ENCODE measurements at places on chromosomes 5 and 9.

- no peak for DNase-seq
These were observed 141.1 kb downstream of the CHSY3 start for GRCh38 chr5:130045334-130045733.

- DNase-seq: no peak
These were observed 142.3 kb upstream of the FSTL4 start for GRCh38 chr5:133754575-133755169.

- no peak for DNase-seq
These were observed 107.3 kb upstream of the SPOCK1 start for GRCh38 chr5:137606401-137606800.

DNA sequence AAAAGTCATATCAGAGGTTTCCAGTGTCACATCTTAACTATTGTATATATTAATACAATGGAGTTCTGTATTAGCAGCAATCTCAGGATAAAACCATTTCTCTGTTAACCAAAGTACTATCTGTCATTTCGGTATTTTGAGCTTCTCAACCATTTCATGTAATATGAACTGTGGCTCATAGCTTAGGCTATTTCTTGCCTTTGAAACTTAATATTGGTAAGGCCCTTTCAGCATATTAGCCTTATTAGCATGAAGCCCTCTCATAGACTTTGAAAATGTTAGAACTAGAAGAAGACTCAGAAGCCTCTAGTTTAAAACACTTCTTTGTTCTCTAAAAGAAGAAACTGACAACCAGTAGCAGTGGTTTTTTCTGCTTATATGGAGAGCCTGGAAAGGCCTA, 731 bp downstream of the CAVIN4 start:
- DNase-seq: no peak

DNA sequence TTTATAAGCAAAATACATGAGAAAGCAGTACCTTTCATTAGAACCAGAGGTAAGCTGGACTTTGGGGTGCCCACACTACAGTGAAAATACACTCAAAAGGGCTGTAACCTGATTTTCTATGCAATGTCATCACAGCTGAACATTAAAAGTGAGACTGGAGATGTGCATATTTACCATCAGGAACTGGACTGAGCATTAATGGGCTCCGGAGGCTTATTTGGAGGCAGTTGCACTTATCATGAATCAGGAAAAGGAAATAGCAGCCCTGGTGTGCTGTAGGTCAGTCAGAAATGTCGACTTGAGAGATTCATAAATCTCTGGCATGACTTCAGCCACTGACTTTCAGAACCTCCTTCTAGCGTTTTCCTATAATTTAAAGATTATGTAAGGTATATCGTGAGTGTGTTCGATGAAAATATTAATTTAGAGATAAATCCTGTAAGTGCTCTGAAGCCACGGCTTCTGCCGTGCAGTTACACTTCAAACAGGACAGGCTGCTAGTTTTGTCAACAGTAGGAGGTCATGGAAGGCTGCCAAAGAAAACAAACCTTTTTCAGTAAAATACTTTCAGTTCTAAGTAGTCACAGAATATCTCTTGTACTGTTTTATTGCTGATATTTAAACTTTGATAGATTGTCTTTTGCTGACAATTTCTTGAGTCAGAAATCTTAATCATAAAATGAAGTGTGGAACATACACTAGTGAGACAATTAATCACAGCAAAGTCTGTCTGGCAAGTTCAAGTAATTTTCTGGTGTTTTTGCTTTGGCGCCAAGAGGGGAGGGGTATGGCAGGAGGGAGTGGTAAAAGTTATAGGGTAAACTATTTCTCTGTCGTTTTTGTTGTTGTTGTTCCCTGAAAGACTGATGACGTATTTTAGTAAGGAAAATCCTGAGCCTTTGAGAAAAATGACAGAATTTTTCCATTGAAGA, 939.7 kb downstream of the NR2F1-AS1 start:
- no peak for DNase-seq

DNA sequence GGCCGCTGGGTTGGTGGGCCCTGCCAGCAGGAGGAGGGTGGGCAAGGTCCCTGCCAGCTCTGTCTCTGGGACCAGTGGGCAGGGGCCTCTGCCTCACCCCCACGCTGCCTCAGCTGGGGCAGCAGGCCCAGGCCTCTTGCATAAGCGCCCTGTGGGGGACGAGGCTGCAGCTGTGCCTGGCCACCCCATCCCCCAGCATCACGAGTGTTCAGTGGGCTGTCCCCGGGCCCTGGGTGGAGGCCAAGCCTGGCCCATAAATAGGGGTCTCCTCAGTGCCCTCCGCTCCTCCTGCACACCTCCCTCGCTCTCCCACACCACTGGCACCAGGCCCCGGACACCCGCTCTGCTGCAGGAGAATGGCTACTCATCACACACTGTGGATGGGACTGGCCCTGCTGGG, at the start of gene PTGDS:
Gene PTGDS (plus strand): TSS at position 282 of the 400 bp plus-strand sequence. CDS start 75 bp downstream, at position 357.
- DNase-seq: no peak

DNA sequence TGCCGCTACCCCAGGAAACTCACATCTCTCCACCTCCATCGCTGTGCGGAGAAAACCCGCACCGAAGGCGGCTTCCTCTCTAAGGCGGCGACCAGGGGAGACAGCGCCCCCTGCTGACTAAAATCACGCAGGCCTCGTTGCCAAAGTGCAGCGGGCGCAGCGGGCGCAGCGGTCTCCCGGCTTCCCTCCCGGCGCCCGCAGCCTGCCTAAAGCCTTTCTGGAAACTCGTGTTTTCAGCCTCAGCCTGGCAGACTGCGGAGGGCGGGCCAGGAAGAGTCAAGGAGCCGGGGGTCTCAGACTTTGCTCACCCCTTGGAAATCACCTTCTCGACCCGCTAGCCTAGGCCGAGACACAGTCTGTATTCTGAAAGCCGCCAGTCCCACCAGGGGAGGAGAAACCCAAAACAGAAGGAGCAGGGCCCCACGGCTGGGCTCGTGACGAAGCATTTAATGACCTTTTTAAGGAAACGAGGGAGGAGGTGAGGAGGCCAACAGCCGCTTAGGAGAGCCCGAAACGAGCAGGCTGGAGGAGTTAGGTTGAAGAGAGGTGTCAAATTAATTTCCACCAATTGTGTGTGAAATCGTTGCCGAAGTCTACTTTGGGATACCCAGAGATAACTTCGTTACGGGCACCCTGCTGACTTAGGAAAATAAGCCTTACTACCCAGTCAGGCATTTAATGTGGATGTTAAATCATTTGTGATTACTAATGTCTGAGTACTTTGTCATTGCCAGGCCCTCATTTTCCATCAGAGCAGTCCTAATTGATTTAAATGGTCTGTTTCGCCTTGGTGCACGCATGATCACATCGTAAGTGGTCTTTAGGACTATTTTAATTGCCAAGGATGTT, 7.3 kb upstream of the FOXB2 start:
- peak; percentile 28 for DNase-seq

- no peak for DNase-seq
These were observed 10.9 kb downstream of the HABP4 start for GRCh38 chr9:96460882-96461281.

DNA sequence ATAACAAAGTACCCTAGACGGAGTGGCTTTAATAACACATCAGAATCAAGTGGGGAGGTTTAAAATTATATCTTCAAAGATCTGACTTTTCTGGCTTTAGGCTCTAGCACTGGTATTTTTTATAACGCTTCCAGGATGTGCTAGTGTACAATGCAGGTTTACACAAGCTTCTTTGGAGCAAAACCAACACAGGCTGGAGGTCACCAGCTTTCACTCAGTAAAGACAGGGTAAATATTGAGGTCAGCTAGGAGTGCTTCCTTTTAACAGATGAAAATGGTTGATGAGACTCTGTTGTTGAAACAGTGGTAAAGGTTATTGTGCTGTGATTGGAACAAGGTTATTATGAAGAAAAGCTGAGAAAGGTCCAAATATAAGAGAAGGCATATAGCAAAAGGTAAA, 414.2 kb downstream of the TAF11L14 start:
- DNase-seq: no peak

Measured in activated CD8-positive, alpha-beta memory T cell treated with anti-CD3 and anti-CD28 coated beads for 48 hours (primary cell).